ENCODE measurements at places on chromosomes 3 and 15.

DNA sequence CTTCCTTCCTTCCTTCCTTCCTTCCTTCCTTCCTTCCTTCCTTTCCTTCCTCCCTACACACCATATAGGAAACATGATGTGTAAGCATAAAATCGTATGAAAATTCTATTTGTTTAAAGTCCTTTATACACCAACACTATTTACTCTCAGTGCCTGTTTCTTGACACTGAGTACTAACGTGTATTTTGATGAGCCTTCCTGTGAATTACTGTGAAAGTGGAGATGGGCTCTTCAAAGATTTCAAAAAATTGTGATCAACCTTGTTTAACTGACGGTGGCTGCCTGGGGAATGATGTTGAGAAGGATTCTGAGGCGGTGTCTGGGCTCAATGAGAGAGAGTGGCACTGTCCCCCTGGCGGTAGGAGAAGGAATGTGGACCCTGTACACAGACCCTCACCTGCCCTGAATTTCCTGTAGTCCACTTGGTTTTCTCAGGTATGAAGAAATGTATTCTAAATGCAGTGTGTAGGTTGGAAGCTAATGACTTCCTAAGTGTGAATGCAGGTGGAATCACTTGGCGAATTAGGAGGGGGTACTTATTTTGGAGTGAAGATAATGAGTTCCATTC lies 237.9 kb downstream of the GAP43 start:
- DNase-seq: no peak

DNA sequence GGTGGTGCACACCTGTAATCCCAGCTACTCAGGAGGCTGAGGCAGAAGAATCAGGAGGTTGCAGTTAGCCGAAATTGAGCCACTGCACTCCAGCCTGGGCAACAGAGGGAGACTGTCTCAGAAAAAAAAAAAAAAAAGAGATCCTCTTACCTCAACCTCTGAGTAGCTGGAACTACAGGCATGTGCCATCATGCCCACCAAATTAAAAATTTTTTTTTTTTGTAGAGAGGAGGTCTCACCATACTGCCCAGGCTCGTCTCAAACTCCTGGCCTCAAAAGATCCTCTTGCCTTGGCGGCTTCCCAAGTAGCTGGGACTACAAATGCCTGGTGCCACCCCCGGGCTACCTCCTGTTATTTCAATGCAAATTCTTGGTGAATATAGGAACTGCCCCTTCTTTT lies 1.5 kb downstream of the UMPS start:
- DNase-seq: no peak

GRCh38 chr3:193743702-193744047 lies 150.7 kb downstream of the OPA1 start:
- DNase-seq: no peak

GRCh38 chr15:69652751-69653305 lies 200.2 kb downstream of the RPLP1 start:
- DNase-seq: no peak

DNA sequence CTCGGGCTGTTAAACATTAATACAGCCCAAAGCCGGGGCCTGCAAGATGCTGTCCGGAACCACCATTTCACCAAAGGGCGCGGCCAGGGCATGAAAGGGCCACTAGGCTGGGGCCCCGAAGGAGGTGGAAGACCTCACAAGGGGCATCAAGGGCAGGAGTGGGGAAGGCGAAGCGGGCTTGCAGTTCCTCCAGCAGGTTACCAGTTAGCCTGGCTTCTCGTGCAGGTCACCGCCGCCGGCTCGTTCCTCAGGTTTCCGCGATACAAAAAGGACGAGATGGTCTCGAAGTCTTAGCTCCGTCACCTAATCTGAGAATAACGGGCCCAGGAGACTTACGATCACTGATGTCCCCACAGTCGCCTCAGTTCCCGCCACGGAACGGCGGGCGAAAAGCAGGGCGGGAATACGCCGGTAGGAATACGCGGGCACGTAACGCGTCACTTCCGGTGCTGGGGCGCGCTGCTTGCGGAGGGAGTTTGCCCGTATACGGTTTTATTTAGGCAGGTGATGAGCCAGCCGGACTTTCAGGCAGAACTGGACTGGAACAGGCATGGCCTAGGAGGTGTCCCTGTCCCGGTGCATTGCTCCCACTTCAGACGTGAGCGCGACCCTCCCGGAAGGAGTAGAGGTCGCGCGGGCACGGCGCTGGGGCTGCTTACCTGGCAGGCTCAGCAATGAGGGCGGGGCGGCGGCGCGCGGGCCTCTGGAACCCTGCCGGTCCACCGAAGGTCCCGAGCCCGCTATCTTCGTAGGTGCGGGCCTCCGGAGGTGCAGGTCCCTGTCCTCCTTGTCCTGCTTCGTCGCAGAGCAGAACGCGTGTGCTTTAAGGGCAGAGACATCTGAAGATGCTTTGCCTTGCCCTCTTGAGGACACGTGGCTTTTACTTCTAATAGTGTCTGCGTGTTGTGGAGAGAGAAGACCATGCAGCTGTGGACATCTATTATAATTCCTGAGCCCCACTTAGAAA lies at the start of gene RFC4:
TSS of gene RFC4 (minus strand) at position 394 of the 967 bp plus-strand sequence. CDS start 1,769 bp downstream, outside the sequence.
- peak; percentile 82 for DNase-seq

- DNase-seq: no peak
Observed at GRCh38 chr3:139689708-139690228, 12.0 kb upstream of the NMNAT3 start.

DNA sequence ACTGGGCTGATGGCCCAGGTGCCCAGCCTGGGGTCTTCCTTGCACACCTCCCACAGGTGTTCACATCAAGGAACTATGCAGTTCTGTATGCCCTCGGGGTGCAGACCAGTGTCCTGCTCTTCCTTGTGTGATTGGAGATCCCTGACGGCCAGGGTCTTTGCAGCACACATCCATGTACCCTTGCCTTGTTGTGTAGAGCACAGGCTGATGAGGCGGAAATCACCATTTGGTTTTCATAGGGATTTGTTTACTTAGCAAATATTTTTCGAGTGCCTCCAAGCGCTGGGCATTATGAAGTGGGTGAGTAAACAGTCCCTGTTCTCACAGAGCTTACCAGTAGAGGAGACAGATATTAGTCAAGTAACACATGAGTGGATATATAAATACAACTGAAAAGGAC lies 209.3 kb upstream of the UMPS start:
- no peak for DNase-seq

- no peak for DNase-seq
Observed at GRCh38 chr15:70165716-70166284, 68.1 kb upstream of the TLE3 start.

DNA sequence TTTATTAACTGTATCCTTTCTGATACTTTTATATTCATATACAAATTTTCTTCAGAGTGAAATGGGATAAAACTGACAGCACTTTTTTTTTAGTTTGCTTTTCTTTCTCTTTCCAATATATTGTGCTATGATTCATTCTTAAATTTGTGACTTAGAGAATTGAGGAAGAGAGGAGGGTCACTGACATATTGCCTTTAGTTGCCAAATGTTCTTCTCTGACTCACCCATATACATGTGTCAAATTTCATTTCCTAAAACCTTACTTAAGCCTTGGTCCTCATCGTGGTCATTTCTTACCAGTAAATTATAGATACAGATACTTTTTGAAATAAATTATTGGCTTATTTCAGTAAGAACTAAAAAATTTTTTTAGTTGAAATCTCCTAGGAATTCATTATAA lies 53.9 kb downstream of the CLASP2 start:
- no peak for DNase-seq

DNA sequence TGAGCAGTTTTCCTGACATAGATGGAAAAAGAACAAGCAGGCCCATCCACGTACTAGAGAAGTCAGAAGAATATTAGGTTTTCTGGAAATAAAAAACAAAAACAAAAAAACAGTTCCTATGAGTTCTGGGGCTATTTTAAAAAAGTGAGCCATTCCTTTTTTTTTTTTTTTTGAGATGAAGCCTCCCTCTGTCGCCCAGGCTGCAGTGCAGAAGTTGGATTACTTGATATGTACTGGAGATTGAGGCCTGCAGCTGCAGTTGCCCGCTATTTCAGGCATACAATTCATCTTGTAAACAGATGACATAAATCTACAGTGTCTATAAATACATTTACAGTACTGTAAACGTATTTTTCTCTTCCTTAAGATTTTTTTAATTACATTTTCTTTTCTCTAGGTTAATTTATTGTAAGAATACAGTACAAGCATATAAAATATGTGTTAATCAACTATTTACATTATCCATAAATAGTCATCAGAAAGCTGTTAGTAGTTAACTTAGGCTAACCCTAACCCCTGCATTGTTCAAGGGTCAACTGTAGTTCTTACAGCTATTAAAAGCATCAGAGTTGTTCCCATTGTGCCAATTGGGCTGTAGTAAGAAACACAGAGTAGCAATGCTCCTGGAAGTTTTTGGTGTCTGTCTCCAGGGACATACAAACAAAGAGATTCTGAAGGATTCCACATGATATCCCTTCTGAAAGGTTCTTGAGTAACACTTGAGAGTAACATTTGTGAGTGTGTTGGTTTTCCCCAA lies 11.2 kb upstream of the ACTL6A start:
- DNase-seq: no peak

GRCh38 chr3:192514081-192514753 lies 213.1 kb downstream of the FGF12 start:
- DNase-seq: no peak

GRCh38 chr3:99708207-99708745 lies 69.9 kb downstream of the COL8A1 start:
- no peak for DNase-seq

DNA sequence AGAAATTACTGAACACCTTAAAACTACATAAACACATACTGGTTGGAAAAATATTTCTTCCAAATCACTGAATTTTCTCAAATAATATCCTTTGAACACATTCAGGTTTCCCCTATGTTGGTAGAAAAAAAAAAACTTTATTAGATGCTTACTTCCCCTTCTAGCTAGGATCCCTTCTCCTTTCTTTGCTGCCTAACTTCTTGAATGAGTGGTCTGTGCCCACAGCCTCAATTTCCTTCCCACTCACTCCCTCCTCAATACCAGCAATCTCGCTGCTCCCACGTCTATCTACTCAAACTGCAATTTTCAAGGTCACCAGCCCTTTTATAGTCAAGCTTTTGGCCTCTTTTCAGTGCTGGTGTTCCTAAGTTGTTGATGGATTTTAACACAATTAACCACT lies 8.3 kb downstream of the CD200R1 start:
- DNase-seq: no peak

DNA sequence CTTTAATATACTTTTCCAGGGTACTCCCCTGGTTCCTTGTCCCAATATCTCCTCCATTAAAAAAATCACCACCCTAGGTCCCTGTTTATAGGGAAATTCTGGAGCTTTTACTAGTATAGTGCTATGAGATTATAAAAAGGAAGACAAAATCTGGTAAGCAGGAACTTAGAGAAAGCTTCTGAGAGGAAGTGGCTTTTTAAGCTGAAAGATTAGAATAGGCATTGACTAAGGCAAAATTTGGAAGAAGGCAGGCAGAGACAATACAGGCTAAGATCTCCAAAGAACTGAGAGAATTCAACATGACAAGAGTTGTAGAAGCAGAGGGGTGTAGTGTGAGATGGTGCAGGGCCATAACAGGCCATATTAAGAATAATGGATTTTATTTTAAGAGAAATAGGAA lies 25.8 kb downstream of the SGO1 start:
- DNase-seq: no peak

DNA sequence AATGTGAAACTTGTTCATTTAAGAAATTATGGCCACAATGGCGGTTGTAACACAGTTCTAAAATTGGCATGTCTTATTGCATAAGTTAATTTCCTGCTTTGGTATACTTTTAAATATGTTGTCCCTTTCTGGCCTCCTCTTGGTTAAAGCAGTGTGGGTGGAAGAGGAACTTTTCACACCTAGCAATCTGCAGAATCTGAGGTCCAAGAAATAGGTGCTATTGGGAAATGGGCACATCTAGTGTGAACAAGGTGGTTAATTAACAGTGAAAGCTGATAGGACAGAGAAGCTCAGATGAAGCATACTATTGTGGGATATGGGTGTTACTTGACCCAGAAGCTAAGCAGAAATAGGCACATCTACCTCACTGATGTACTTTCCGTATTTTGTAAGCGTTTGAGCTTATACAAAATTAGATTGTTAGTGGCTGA lies 10.6 kb downstream of the CMC1 start:
- no peak for DNase-seq

DNA sequence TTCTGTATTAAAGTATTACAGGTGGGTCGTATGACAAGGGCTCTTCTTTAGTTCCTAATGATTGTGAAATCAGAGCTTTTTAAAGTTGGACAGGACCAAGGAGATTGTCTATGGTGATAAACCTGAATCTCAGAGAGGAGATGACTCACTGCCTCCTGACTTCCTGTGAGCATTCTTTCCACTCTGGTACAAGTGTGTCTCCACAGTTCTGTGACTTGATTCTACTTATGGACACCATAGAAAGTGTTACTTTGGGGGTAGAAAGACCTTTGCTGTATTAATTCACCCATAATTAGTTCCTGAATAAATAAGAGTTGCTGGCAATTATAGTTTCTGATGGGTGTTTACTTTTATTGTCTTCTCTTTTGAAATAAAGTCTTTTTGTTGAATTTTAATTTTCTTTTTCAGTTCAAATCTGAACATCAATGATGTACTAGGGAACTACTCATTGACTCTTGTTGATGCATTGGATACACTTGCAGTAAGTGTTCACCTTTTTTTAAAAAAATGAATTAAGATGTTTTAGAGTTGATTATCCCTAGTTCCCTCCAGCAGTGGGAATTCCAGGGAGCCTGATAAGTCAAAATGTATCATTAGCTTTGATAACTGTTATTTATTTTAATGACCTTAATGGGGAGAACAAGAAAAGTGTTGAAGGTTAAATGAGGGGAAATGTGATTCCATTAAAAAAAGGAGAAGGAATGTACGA lies 7.4 kb downstream of the EDEM1 start:
- no peak for DNase-seq

DNA sequence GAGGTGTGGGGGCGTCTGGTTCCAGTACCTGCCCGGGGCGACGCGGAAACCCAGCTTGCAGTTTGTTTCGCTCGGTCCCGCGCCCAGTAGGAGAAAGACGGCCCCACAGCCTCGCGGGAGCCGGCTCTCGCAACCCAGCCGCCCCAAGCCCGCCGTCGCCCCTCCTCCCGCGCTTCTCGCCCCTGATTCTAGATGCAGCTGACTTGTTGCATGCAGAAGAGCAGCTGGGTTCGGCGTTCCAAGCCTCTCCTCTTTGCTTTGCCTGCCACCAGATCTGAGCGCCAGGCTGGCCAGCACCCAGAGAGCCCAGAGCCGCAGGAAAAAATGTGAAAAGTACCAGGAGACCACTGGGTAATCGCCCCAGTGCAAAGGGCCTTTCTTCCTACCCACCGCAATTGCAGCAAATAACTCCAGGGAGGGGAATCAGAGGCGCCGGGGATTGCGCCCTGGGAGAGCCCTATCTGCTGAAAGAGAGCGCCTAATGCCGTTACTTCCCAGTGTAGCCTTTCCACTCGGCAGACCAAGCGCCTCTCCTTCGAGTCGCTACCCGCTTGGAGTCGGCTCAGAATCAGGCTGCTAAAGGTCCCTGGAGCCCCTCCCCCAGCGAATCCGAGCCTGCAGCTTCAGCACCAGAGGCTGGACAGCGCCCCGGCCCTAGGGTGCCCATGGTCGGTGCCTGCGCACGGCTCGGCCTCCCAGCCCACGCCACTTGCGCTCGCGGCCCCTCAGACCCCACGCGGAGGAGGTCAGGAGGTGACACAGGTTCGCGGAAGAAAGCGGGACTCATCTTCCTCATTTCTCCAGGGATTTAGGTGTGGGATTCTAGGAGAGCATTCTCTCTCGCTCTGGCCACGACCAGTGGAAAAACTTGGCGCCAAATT lies 15.7 kb upstream of the AEN start:
- peak; percentile 40 for DNase-seq
